ENCODE measurements at places on chromosomes 6 and 20. TPM values are rescaled to one million over a fixed set of nuclear protein-coding genes. Genes with fewer than 3 reads are reported as not detected.

The ABT1 gene
- 64.0 TPM for polyA plus RNA-seq

DNA sequence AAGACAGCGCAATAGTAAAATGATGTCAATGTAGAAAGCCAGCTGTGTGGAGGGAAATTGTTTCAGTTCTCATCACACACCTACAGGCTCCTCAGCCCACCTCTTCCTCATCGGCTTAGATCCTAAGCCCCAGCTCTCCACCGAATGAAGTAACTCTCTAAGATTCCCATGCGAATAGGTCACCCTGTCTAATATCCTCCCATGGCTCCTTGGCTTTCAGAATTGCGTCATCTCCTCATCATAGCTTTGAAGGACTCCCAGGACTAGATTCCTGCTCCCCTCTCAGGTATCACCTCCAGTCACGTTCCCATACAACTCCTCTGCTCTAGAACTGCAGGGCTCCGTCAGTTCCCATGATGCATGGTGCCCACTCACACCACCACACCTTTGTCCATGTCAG is 16.2 kb upstream of the SLC22A16 start:
- no peak overlapping the region for H3K27ac ChIP-seq
- peaks cover 13% of the 10 kb centered on the region for H3K27me3 ChIP-seq
- no peak overlapping the region for H3K4me3 ChIP-seq
- no peaks in the 10 kb centered on the region for H3K36me3 ChIP-seq

DNA sequence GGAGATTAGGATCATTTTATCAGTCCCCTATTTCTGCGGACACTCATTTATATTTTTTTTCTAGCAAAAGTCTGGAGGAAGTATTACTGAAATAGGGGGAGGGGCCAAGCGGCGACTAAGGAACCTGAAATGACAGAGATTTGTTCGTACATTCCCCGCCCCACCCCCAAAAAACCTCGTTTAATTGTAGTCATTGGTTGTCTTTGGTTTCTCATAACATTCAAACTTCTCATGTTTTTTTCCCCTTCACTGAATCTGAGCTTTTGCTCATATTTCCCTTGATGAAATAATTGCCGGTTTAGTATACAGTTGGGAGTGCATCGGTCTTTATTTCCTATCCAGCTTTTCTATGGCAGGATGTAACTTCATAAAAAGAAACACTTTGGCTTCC is 768 bp upstream of the FYN start:
- peak overlapping the region; percentile 95 for H3K27ac ChIP-seq
- no peaks in the 10 kb centered on the region for H3K27me3 ChIP-seq

DNA sequence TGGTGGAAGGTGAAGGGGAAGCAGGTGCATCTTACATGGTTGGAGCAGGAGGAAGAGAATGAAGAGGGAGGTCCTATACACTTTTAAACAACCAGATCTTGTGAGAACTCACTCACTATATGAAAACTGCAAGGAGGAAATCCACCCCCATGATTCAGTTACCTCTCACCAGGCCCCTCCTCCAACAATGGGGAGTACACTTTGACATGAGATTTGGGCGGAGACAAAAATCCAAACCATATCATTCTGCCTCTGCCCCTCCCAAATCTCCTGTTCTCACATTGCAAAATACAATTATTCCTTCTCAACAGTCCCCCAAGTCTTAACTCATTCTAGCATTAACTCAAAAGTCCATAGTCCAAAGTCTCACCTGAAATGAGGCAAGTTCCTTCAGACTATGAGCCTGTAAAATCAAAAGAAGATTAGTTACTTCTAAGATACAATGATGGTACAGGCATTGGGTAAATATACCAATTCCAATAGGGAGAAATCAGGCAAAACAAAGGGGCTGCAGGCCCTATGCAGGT is 60.5 kb downstream of the EDN1 start:
- H3K4me3 ChIP-seq, result no peak overlapping the region
- no peaks in the 10 kb centered on the region for H3K4me1 ChIP-seq
- DNase-seq, result no peak

DNA sequence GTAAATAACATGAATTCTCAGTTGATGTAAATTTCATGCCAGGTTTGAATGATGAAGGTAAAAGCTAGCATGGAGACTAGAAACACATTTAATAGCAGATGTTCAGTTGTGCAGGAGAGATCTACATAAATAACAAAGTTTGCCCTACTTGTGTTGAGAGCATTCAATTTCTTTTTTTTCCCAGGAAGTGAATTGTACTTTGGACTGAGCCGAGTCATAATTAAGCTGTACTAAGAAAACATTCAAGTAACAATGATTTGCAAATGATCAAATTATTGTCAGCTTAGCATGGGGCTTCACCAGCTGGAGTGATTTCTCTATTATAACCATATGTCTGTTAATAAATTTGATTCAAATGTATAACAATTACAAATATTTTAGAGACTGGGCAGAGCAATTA is 893.5 kb upstream of the MAP3K7 start:
- no peaks in the 10 kb centered on the region for H3K27me3 ChIP-seq
- H3K4me1 ChIP-seq, result no peaks in the 10 kb centered on the region
- no peak overlapping the region for H3K27ac ChIP-seq
- no peak overlapping the region for H3K4me3 ChIP-seq

DNA sequence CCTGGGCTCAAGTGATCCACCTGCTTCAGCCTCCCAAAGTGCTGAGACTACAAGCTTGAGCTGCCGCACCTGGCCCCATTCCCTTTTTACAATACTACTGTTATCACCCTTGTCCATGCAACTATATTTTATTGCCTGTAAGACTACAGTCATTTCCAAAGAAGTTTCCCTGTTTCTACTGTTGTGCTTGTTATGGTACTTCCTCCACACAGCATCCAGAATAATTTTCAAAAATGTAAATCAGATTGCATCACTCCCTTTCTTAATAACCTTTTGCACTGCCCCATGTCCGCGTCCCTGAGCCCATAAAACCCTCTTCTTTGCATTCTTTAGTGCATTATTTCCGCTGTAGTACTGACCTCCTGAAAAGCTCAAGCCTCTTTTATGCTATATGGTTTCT is 128.9 kb upstream of the AKIRIN2 start:
- peaks cover 10% of the 10 kb centered on the region for H3K4me1 ChIP-seq
- H3K27ac ChIP-seq, result no peak overlapping the region
- H3K4me3 ChIP-seq, result no peak overlapping the region

DNA sequence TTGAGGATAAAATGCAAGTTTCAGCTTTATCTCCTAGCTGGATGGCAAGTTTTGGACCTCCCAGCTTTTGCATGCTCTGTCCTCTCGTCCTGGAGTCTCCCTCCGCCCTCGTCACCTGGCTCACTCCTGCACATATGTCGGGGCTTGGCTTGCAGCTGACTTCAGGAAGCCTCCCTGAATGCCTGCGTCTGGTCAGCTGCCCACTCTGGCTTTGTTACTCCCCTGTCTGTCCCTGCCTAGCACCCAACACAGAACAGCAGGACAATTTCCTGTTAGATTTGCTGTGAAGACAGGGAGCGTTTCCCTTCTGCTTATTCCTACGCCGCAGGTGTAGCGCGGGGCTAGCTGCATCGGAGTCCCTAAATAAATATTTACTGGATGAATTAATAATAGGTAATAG is 5.4 kb downstream of the JPH2 start:
- DNase-seq, result no peak
- H3K36me3 ChIP-seq, result no peaks in the 10 kb centered on the region
- H3K27me3 ChIP-seq, result peaks cover 12% of the 10 kb centered on the region
- no peak overlapping the region for H3K27ac ChIP-seq

DNA sequence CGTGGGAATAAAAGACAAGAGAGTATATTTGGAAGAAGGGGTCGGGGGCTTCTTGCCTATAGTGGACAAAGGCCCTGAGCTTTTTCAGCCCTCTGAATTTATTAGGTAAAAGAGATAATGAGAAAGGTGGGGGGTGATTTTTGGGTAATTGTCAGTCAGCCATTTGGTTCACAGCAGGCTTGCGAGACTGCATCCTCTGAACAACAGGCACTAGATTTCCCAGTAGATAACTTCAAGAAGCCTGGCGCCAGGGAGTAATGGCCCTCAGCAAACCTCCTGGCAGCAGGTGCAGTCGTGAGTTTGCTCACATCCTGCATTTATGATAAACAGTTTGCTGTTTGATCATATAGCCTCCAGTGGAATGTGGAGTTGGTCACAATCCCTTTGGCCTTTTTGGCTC is 609.0 kb downstream of the DHX35 start:
- no peaks in the 10 kb centered on the region for H3K36me3 ChIP-seq
- DNase-seq, result no peak
- H3K4me3 ChIP-seq, result no peak overlapping the region
- no peak overlapping the region for H3K27ac ChIP-seq

- no peak overlapping the region for H3K4me3 ChIP-seq
- peaks cover 3% of the 10 kb centered on the region for H3K27me3 ChIP-seq
- no peak for DNase-seq
- H3K4me1 ChIP-seq, result peaks cover 21% of the 10 kb centered on the region
These were observed 2.5 kb downstream of the DCDC2 start for GRCh38 chr6:24355393-24355792.

DNA sequence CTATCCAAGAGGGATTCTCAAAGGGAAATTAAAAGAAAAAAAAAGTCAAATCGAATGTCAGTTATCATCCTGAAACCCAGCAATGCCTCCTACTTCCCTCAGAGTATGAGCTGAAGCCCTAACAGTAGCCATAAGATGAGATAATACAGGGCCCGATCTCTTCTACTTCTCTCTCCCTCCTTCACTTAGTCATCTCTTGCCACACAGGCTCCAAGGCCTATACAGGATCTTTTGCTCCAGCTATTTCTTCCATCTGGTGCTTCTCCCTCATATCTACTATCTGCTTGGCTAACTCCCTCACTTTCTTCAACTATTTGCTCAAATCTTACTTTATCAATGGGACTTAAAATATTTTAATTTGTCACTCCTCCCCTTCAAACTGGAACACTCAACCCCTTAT is 215.3 kb downstream of the RNGTT start:
- no peaks in the 10 kb centered on the region for H3K36me3 ChIP-seq
- DNase-seq, result no peak

All from CD4-positive, CD25-positive, alpha-beta regulatory T cell (primary cell).